ENCODE measurements at places on chromosomes 16 and 17. TPM values are rescaled to one million over a fixed set of nuclear protein-coding genes. Genes with fewer than 3 reads are reported as not detected.

NPTX1 gene
- 4.7 TPM for total RNA-seq

KRTAP9-4 gene
- not detected for total RNA-seq

ZG16 gene
- total RNA-seq = 1.5 TPM

HS3ST2 gene
- 0.12 TPM for total RNA-seq

SSTR5 gene
- total RNA-seq = 1.8 TPM

DNA sequence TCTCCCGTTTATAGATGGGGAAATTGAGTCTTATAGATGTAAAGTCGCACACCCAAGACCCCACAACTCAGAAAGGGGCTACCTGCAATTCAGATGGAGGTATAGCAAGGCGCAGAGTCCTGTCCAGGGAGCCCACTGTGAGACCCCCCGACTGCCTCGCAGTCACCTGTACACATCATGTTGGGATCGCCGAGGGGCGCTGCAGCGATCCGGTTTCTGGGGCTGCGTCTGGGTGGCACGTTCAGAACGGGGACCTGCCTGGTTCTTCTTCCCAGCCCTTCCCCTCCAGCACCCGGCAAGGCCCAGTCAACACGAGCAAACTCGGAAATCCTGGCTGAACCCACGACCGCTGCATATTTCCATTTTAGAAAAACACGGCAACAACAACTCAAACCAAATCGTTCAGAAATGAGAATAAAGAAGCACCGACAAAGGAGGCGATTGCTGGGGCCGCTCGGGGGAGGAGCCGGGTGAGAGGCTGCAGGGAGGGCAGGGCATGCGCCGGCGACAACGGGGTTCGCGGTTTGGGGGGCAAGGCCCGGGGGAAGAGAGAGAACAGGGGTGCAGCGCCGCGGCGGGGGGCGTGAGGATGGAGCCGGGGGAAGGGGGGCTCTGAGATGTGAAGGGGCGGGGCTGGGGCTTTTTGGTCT is 643 bp downstream of the HSDL1 start:
- peaks cover 5% of the 10 kb centered on the region for H3K27me3 ChIP-seq
- H3K27ac ChIP-seq = peak overlapping the region; percentile 90
- DNase-seq = no peak

- H3K27ac ChIP-seq = peak overlapping the region; percentile 24
- H3K4me1 ChIP-seq = peaks cover 55% of the 10 kb centered on the region
- H3K27me3 ChIP-seq = peaks cover 21% of the 10 kb centered on the region
- DNase-seq = peak; percentile 67
Measured at GRCh38 chr17:50266384-50267073, 7.7 kb upstream of the TMEM92 start.

DNA sequence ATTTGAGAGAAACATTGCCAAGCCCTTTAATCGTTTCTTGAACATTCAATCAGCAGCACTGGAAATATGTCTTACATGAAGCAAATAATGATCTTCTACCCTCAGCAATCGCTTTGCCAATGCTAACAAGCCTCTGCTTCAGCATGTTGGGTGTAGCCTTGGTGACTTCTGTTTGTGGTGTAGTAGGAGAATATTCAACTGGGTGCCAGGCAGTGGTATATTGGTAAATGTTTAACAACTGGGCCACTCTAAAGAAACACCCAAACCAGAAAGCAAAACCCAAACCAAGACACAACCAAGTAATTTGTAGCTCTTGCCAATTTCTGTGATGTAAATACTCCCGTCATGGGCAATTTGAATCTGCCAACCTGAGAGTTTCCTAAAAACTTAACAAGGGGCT is 9.7 kb downstream of the CDH13 start:
- DNase-seq = no peak
- peaks cover 28% of the 10 kb centered on the region for H3K4me1 ChIP-seq
- H3K4me3 ChIP-seq = no peak overlapping the region

DNA sequence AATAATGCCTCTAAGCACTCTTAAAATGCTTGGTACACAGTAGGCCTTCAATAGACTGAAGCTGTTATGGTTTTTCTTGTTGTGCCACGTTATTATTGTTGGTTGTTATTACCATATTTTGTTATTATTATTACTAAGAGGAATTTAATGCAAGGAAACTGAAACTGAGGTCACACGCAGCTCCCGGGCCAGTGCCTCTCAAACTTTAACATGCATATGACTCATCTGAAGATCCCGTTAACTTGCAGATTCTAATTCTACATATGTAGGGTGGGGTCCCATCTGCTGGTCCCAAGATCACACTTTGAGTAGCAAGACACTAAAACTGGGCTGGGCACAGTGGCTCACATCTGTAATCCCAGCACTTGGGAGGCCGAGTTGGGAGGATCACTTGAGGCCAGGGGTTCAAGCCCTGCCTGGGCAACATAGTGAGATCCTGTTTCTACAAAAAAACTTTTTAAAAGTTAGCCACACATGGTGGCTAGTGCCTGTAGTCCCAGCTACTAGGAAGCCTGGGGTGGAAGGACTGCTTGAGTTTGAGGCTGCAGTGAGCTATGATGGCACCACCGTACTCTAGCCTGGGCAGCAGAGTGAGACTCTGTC is 888 bp downstream of the ACSM5 start:
- no peak overlapping the region for H3K27ac ChIP-seq
- DNase-seq = no peak
- peaks cover 7% of the 10 kb centered on the region for H3K27me3 ChIP-seq
- no peak overlapping the region for H3K4me3 ChIP-seq
- no peaks in the 10 kb centered on the region for H3K36me3 ChIP-seq
- H3K4me1 ChIP-seq = no peaks in the 10 kb centered on the region

- H3K27ac ChIP-seq = peak within 1 kb of the TSS; percentile 73
- H3K4me3 ChIP-seq = peak within 1 kb of the TSS; percentile 95
- peaks cover 36% of the 10 kb centered on the region for H3K27me3 ChIP-seq
- no peaks in the 10 kb centered on the region for H3K36me3 ChIP-seq
Measured at GRCh38 chr16:17470908-17471718, at the start of gene XYLT1. Gene XYLT1, minus strand, starts transcription at chr16:17470960. Its CDS starts 164 bp downstream, at chr16:17470796.

- no peaks in the 10 kb centered on the region for H3K36me3 ChIP-seq
- no peaks in the 10 kb centered on the region for H3K4me1 ChIP-seq
- no peak overlapping the region for H3K4me3 ChIP-seq
- no peak overlapping the region for H3K27ac ChIP-seq
Measured at GRCh38 chr17:80485846-80486245, 9.4 kb upstream of the NPTX1 start.

DNA sequence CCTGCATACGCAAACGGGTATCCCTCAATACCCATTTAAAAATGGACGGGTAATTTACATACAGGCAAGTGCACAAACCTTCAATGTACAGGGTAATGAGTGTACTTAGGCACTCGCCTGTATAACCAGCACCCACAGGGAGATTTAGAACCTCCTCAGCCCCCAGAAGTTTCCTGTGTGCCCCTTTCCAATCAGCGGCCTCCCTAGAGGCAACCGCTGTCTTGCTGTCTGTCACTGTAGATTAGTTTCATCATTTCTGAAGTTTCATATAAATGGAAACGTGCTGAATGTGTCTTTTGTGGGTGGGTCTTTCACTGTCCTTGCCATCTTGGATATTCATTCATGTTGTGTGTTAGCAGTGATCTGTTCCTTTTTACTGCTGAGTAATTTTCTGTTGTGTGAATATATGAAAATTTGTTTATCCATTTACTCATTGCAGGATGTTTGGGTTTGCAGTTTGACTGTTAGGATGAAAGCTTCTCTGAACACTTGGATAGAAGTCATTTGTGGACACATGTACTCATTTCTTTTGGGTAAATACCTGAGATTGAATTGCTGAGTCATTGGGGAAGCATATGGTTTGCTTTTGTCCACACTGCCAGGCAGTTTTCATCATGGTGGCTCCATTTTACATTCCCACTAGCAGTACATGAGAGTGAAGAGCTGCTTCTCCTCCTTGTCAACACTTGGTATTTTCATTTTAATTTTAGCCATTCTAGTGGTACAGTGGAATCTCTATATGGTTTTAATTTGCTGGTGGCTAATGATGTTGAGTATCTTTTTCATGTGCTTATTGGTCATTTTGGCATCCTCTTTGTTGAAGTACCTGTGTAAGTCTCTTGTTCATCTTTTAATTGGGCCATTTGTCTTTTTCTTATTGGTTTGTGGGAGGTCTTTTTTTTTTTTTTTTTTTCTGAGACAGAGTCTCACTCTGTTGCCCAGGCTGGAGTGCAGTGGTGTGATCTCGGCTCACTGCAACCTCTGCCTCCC is 2.1 kb upstream of the ADCY7 start:
- no peak for DNase-seq
- peak overlapping the region; percentile 2 for H3K27ac ChIP-seq

DNA sequence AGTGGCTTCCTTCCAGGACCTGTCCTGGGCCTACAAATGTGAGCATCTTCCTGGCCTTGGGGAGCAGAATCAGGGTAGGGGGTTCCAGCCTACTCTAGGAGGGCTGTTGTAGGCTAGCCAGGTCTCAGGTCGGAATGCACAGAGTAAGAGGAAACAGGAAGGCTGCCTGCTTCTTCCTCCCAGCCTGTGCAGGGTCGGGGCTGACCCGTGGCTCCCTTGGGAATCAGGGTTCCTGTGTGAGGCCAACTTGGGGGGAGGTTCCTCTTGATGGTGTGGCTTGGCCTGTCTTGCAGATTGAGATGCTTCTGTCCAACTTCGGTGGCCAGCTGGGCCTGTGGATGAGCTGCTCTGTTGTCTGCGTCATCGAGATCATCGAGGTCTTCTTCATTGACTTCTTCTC is 32.3 kb downstream of the SCNN1G start:
- no peaks in the 10 kb centered on the region for H3K36me3 ChIP-seq
- H3K4me3 ChIP-seq = no peak overlapping the region
- H3K27ac ChIP-seq = no peak overlapping the region
- no peak for DNase-seq

- no peaks in the 10 kb centered on the region for H3K4me1 ChIP-seq
- no peak overlapping the region for H3K27ac ChIP-seq
- no peak for DNase-seq
- no peaks in the 10 kb centered on the region for H3K36me3 ChIP-seq
Measured at GRCh38 chr17:59530531-59530930, 34.9 kb upstream of the DHX40 start.

GRCh38 chr16:3542601-3543373 is 34.4 kb downstream of the NLRC3 start:
- H3K36me3 ChIP-seq = peaks cover 3% of the 10 kb centered on the region
- no peaks in the 10 kb centered on the region for H3K27me3 ChIP-seq
- no peak for DNase-seq
- H3K4me3 ChIP-seq = no peak overlapping the region
- H3K27ac ChIP-seq = no peak overlapping the region
- H3K4me1 ChIP-seq = no peaks in the 10 kb centered on the region
